Activated CD4-positive, alpha-beta T cell treated with anti-CD3 and anti-CD28 coated beads, Interleukin-2, amount 50 U/mL, for 48 hours (primary cell): ENCODE measurements at places on chromosomes 6 and 20.

- DNase-seq = no peak
Observed at GRCh38 chr6:53805725-53806124, 10.9 kb downstream of the LRRC1 start.

GRCh38 chr6:33926451-33926850 lies 122.6 kb upstream of the MLN start:
- DNase-seq = no peak

GRCh38 chr6:22682979-22683378 lies 113.6 kb downstream of the HDGFL1 start:
- DNase-seq = no peak

DNA sequence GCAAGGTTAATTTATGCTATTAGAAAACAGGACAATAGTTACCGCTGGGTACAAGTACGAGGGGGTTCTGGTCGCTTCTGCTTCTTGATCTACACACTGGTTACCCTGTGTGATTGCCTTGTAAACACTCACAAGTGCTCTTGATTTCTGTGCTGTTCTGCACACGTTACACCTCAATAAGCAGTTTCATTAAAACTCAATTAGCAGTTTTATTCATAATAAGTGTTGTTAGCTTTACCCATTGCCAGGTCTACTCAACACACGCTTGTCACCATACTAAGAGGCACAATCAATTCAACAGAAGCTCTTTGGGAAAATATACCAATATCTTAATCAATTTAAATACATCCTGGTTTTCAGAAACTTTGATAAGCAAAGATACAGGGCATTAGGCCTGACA lies 20.4 kb downstream of the BMP7 start:
- DNase-seq = no peak

DNA sequence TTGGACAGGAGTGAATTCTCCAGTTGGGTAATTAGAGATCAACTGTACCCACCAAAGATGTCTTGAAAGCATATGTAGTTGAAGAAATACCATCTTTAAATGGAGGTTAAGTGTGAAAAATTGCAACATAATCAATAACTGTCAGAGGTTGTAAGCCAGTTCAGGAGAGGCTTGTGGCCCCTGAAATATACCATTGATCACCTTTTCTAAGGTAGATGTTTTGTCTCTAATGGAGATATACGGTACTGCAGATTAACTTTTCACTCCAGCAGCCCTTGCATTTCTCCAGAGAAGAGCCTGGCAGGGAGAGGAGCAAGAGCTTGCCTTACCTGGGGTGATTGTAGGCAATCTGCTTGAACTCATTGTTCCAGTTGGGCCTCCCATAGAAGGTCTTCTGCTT lies 48.8 kb downstream of the NOX3 start:
- no peak for DNase-seq

DNA sequence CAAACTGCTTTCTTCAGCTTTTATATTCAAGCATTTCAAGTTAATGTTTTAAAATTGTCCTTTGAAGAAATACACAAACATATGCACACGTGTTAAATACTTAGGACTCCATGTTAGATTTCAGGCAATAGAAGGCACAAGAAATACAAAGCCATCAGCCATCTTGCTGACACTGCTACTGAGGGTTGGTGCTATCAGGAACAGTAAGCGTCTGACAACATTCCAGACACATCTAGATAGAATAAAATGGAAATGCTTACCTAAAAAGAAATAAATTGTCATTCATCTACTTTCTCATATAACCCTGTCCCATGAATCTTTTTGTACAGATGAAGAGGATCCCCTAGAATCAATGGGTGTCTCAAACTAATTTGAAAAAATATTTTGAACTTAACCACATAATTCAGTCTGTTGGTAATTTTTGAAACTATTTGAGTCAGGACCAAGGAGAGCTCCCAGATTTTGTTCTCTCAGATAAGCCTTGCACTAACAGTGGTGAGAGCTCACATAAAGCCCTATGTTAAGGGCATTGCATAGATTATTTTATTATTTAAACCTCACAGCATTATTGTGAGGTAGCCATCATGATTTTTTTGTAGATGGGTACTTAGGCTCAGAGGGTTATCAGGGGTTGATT lies 631.1 kb upstream of the POU3F2 start:
- no peak for DNase-seq

GRCh38 chr6:85986681-85987080 lies 344.0 kb upstream of the SYNCRIP start:
- DNase-seq = no peak

- DNase-seq = no peak
Observed at GRCh38 chr6:10603219-10603618, 82.1 kb downstream of the GCNT2 start.

GRCh38 chr20:33830371-33830770 lies 19.2 kb downstream of the CHMP4B start:
- DNase-seq = no peak

GRCh38 chr6:49531774-49532569 lies 18.5 kb upstream of the C6orf141 start:
- DNase-seq = no peak

GRCh38 chr6:75526502-75527127 lies 33.0 kb upstream of the FILIP1 start:
- DNase-seq = peak; percentile 65

GRCh38 chr6:52587001-52587400 lies 10.1 kb upstream of the TRAM2 start:
- DNase-seq = no peak

GRCh38 chr6:118578617-118579016 lies 30.5 kb downstream of the PLN start:
- DNase-seq = no peak

- no peak for DNase-seq
Observed at GRCh38 chr20:48797850-48798747, 29.7 kb downstream of the PREX1 start.

DNA sequence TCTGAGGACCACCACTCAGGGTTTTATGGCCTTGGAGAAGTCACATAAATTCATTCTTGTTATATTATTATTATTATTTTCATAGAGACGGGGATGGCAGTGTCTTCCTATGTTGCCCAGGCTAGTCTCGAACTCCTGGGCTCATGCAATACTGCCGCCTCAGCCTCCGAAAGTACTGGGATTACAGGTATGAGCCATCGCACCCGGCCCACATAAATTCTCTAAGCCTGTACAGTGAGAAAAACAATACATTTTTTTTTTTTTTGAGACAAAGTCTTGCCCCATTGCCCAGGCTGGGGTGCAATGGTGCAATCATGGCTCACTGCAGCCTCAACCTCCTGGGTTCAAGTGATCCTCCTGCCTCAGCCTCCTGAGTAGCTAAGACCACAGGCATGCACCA lies 753 bp upstream of the FASTKD5 start:
- DNase-seq = peak; percentile 23

DNA sequence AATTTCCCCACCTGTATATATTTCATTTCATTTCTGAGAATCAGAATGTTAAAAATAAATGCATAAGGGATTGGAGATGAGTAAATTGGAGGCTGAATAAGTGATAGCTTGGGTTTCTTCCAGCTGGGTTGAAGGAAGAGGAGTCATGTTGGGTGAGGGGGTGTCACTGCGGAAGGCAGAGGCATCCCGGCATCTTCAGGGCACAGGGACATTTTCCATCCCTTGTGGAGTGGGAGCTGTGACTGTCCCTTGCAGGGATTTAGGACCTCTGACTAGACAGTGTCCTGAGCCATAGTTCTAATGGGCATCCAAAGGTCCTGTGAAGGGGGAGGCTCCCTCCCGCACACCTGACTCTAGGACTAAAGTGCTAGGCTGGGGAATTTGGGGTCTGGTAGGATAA lies 2.1 kb downstream of the MCHR2 start:
- DNase-seq = no peak

DNA sequence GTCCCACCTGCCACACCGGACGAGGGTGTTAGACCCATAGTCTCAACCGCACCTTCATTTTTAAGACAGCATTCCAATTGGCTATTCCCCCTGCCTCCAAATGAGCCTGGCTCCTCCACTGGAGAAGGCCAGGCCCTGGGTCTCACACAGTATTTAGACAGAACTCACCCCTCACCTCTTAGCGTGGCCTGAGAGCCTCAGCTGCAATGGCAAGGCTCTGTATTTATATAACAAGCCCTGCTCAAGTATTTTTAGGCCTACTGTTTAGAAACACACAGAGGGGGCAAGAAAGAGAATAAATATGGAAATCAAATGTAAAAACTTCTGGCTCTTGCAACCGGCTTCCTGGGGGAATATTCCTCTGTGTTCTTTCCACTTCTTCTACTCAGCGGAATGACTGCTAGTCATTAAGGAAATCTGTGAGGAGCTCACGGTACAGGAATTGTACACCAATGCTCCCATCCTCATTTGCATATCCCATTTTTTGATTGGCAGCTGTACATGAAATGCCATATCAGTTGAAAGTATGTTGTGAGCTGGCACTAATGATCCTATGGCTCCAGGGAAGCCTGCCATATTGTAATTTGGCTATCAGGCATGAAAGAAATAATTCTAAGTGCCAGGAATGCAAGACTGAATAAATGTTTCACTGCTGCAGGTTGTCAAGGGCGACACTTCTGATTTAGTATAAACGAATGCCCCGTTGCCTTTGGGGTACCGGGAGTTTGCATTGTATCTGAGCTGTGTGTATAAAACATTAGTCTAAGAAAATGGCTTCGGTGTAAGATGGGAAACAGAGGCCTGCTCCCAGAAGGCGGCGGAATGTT lies 207.5 kb downstream of the ZNF217 start:
- DNase-seq = no peak

- DNase-seq = no peak
Observed at GRCh38 chr20:62952968-62953838, 694 bp downstream of the SLC17A9 start.

- peak; percentile 56 for DNase-seq
Observed at GRCh38 chr6:100228834-100229441, 234.9 kb upstream of the MCHR2 start.

- DNase-seq = no peak
Observed at GRCh38 chr6:120675886-120676285, 658.4 kb downstream of the TBC1D32 start.

- no peak for DNase-seq
Observed at GRCh38 chr20:60242836-60243505, 284.7 kb downstream of the CDH26 start.

DNA sequence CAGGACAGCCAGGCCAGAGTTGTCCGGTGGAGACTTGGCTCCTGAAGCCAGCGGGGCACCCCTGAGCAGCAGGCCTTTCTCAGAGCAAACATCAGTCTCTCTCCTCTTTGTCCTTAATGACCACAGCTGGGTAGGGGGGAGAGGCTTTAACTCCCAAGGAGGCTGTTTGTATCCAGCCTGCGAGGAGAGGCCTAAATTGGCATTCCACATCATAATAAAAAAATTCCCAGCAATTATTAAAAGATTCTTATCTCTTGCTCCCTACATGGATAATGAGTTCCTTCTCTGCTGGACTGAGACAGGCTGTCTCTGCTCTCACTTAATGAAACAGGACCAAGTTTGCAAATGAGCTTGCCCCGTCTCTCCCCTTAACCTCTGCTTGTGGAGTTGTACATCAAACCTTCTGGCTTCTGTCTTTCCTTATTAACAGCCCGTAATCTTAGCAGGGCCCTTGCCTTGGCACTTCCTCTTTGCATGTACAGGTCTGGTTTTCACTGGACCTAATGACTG lies 838.2 kb downstream of the MAFB start:
- no peak for DNase-seq

- DNase-seq = no peak
Observed at GRCh38 chr20:25338112-25339023, 52.3 kb downstream of the ABHD12 start.

DNA sequence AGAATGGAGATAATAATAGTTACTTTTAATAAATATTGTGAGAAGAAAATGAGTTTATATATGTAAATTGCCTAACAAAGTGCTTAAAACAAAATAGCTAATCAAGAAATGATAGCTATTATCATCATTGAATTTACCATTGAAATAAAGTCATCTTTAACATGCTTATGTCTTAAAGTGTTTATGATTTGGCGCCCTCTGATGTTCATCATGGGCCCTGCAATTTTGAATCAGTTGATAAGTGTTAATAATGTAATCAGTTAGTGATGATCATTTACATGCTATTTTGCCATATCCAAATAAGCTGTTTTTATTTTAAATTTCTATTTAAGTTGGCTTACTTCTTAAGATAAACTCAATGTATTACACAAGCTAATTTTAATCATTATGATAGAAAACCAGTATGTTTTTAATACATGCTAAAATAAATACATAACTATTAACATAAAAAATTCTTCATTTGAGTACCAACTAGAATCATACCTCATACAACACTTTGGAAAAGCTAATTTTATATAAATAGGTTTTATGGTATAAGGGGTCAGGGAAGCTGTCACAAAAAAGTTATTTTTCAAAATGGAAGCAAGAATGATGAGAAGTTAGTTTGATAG lies 39.2 kb upstream of the TPD52L1 start:
- peak; percentile 54 for DNase-seq

DNA sequence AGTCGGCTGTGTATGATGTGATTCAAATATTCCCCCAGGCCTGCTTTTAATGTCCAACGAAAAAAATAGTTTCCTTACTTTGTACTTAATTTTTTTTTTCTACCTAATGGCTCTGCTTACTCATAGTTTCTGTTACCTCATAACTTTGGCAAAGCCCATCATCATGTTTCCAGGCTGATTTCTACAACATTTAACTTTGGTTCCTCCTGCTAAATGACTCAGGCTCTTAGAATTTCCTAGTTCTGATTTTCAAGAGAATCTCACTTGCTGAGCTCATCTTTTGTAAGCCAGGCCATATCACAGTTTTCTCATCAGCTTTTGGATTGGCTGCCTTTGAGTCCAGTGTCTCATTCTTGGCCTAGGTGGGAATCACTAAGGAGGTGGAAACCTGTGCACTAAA lies 323.1 kb downstream of the HDGFL1 start:
- no peak for DNase-seq

GRCh38 chr6:33633084-33633461 lies 12.0 kb downstream of the ITPR3 start:
- no peak for DNase-seq

DNA sequence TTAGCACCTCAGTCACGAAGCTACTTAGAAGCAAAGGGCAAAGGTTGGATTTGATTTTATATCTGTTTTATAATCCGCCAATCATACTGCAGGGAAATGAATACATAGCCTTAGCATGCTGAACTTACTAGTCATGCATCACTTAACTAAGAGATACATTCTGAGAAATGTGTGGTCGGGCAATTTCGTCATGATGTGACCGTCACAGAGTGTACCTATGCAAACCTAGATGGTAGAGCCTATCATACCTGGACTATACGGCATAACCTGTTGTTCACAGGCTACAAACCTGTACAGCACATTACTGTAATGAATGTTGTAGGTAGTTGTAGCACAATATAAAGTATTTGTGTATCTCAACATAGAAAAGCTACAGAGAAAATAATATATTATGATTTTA lies 345.2 kb upstream of the RGS17 start:
- DNase-seq = no peak
